EH (cell line): ENCODE measurements at places on chromosomes 7 and 10.
A peak's percentile ranks its signal among the peaks of the same experiment; 100 is the strongest.

DNA sequence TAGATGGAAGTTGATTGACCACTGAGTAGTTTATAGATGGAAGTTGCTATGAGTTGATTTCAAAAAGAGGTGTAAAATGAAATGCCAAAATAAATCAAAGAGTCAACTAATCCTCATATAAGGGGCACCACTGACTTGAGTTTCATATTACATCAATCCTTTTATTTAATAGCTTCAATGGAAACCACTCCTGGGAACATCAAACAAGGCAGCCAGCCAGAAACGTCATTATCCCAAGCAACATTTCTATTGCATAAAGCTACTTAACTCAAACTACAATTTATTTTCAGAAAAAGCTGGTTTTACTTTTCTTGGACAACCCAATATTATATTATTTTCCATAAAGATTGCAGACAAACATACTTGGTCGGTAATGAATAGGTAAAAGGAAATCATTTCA, 162.1 kb downstream of the TSPAN12 start:
- no peak for DNase-seq

- DNase-seq = no peak
Observed at GRCh38 chr7:45246339-45246738, 88.7 kb downstream of the RAMP3 start.

- no peak for DNase-seq
Observed at GRCh38 chr7:156002362-156003066, 190.3 kb upstream of the SHH start.

DNA sequence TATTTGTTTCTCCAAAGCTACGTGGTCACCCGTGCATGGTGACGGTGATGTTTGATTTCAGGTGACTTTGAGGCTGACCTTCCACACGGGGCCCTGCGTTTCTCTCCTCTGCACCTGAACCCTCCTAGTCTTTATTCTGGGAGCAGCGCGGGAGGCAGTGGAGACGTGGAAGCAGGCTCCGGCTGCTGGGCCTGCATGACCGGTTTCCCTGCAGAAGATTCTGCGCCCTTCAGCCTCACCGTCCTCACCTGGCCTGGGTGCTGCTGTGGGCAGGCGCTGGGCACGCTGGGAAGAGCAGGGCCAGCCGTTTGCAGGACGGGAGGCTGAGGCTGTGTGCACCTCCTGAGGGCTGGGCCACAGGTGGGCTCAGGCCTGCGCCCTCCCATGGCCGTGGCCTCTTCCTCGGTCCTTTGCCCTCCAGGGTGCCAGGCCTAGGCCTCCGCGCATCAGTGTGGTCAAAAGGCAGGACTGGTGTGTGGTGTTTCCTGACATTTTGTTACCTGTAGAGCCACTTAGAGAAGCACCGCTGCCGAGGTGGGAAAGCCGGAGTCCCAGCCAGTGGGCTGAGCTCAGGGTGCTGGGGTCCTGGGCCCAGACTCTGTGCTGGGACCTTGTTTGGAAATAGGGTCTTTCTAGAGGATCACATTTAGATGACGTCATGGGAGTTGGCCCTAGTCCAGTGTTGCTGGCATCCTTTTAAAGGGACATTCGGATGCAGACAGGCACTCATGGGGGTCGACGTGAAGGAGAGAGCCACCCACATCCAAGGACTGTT, 478.3 kb downstream of the DNAJB6 start:
- no peak for DNase-seq

- DNase-seq = no peak
Observed at GRCh38 chr10:52390388-52390787, 76.3 kb downstream of the DKK1 start.

DNA sequence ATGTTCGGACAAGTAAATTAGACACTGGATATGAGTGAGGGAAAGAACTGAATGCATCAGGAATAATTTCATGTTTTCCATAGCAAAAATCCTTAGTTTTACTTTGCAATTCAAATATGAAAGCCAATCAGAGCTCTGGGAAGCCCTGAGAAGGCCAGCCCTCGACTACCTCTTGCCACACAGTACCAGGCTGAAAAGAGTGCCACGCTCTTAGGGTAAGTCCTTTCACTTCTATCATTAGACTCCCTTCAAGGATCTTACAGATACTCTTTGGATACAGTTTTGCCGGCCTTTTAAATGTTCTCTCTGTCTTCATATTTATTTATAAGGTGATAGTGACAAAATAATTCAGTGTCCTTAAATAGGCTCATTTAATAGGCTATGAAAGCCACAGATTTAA, 1.9 kb downstream of the COBL start:
- no peak for DNase-seq

- DNase-seq = no peak
Observed at GRCh38 chr7:42673951-42674350, 237.9 kb downstream of the C7orf25 start.

- DNase-seq = peak; percentile 70
Observed at GRCh38 chr10:30639946-30640786, 10.6 kb upstream of the LYZL2 start.

GRCh38 chr7:108650467-108650866, 80.8 kb downstream of the DNAJB9 start:
- DNase-seq = peak; percentile 1

GRCh38 chr7:36726311-36726710, 2.0 kb upstream of the AOAH start:
- DNase-seq = no peak

DNA sequence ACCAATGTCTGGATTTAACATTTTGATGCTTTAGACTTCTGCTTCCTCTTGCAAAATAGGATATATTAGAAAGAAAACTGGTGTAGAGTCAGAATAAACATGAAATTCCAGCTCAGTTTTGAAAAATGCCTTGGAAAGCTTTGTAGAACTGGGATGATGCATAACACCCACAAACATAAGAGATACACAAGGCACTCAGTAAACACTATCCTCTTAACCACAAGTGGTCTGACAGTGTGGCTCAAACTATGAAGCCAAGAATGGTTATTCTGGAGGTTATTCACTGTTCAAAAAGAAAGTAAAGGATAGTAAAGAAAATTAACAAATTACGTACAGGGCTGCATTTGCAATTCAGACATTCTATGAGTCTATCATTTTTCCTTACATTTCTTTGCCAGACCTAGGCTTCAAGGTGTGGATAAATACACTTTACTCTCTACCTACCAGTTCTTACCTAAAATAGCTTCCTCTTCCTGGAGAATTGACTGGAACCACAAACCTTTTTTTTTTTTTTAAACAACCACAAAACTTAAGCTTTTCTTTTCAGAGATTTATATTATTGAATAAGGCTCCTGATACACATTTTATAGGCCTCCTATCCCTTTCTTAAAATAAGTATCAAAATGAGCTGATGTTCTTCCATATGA, 9.0 kb upstream of the RSBN1L start:
- DNase-seq = peak; percentile 65

DNA sequence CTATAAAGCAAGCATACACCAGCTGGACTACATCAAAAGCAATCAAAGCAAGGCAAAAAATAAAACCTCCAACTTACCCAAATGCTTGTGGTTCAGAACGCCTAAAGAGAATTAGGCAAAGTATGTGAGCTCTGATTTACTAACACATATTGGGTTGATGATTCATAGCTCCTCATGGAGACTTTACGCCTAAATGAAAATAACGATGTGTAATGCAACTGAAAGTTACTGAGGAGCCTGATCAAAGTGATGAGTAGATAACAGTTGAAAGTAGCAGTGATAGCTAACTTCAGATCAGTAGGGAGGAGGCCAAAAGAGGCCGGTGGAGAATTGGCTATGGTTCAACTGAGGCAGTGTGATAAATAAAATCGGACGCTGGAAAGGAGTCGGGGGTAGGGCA, 85.0 kb downstream of the MPP7 start:
- peak; percentile 94 for DNase-seq

GRCh38 chr10:29482591-29483431, 152.0 kb downstream of the SVIL start:
- DNase-seq = peak; percentile 84

- peak; percentile 81 for DNase-seq
Observed at GRCh38 chr7:95859429-95859828, 87.1 kb downstream of the DYNC1I1 start.

DNA sequence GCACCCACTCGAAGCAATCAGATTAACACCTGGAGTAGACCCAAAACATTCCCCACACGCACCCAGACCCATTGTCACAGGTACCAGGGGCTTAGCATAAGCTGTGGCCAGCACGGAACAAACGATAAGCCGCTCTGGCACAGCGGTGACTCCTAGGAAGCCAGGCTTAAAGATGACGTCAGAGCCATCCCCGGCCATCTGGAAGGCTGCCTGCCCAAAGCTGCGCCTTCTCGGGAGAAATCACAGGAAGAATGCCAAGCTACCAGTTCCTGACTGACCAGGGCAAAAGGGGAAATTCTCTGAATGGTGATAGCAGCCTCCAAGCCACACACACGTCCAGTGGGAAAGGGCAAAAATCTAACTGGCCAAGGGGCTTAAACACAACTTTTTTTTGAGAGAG, 13.0 kb upstream of the WIPI2 start:
- peak; percentile 72 for DNase-seq

- DNase-seq = no peak
Observed at GRCh38 chr10:82924711-82925110, 1049.7 kb downstream of the NRG3 start.
